ENCODE measurements at places on chromosomes 7 and 10. TPM values are rescaled to one million over a fixed set of nuclear protein-coding genes. Genes with fewer than 3 reads are reported as not detected.

IKZF1 gene
- 0.18 TPM for total RNA-seq

DNA sequence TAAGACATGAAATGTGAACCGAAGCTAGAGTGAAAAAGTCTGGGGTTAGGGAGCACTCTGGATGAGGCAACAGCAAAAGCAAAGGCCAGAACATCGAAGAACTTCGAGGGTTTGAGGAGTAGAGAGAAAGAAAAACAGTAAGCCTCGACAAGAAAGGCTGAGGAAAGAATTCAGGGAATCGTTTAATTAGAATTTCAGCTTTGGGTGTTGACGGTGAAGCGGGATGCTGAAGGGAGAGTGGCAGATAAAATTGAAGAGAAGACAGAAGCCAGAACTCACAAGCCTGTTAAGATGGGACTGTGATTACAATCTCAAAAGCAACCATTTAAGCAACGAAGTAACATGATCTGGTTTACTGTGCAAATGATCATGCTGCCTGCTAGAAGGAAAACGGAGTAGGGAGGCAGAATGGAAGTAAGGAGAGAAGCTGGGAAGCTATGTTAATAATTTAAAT is 2.1 kb downstream of the TRDMT1 start:
- no peak for DNase-seq
- H3K4me1 ChIP-seq = no peaks in the 10 kb centered on the region
- peak overlapping the region; percentile 82 for H3K27ac ChIP-seq
- H3K4me3 ChIP-seq = peak overlapping the region; percentile 96

DNA sequence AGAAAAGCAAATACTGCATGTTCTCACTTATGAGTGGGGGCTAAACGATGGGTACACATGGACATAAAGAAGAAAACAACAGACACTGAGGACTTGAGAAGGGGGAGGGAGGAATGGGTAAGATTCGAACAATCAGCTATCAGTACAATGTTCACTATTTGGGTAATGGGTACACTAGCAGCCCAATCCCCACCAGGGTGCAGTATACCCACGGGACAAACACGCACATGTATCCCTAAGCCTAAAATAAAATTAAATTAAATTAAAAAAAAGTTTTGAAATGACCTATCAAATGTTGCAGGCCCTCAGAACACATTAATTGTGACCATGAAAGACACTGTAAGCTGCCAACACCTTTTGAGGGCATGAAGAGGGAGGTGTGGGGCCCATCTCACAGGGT is 316.0 kb downstream of the WDR37 start:
- H3K27ac ChIP-seq = no peak overlapping the region
- H3K4me3 ChIP-seq = no peak overlapping the region
- no peak for DNase-seq
- H3K4me1 ChIP-seq = no peaks in the 10 kb centered on the region

DNA sequence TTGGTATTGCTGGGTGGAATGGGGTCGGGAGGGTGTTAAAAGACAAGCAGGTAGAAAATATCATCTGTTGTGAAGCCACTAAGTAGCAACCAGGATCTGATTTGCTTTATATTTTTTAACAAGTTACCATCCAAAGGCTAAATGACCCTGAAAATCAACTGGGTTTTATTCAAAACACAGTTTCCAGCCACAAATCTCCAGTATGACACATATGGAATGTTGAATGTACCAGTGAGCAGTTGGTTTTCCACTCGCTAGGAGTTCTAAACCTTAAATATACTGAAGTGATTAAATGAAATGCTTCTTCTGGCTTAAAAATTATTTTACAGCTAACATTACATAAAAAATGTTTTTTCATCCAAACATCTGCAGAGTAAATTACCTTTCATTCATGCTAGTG is 112.5 kb downstream of the PDE1C start:
- no peak for DNase-seq
- no peaks in the 10 kb centered on the region for H3K36me3 ChIP-seq
- H3K4me1 ChIP-seq = no peaks in the 10 kb centered on the region
- H3K27ac ChIP-seq = no peak overlapping the region
- no peaks in the 10 kb centered on the region for H3K27me3 ChIP-seq

GRCh38 chr7:21603972-21604749 is 61.3 kb downstream of the DNAH11 start:
- H3K27me3 ChIP-seq = no peaks in the 10 kb centered on the region
- no peaks in the 10 kb centered on the region for H3K36me3 ChIP-seq
- no peak overlapping the region for H3K27ac ChIP-seq
- DNase-seq = no peak

DNA sequence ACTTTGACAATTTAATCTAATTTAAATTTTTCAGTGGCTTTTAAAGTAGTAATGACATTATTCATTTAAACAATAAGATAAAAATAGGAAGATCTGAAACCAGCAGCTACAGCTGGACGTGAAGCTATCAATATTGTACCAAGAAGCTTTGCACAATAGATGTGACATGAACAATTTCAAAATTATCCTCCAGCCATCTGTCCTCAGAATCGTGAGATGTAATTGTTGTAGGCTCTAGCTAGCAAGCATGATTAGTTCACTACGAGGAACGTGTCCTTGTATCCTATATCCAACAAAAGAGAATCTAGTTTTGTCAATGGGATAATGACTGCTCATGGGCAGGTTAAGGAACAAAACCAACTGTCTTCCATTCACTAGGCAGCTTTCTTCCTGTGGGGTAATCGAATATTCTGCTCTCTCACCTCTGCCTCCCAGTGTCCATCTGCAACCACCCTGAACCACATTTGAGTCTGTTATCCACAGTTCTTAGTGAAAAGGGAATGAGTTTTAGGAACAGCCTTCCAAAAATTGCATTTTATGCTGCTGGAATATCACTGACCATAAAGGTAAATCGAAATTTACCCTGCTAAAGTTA is 247.3 kb downstream of the PARD3 start:
- H3K36me3 ChIP-seq = no peaks in the 10 kb centered on the region
- H3K27ac ChIP-seq = no peak overlapping the region
- DNase-seq = no peak
- no peaks in the 10 kb centered on the region for H3K27me3 ChIP-seq

DNA sequence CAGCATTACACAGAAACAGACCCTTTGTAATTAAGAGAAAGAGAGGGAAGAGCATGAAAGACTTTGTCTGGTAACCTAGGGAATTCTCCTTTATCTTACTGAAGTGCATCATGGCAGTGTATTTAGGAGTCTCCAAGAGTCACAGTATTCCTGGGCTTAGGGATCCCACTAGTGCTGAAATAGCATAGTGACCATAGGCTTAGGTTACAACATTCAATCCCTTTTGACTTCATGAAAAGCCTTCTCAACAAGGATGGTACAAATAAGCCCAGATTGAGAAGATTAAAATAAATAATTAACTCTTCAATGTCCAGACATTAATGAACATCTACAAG is 76.5 kb downstream of the SNX13 start:
- H3K36me3 ChIP-seq = peaks cover 33% of the 10 kb centered on the region
- no peaks in the 10 kb centered on the region for H3K4me1 ChIP-seq
- no peak overlapping the region for H3K4me3 ChIP-seq
- no peaks in the 10 kb centered on the region for H3K27me3 ChIP-seq
- no peak for DNase-seq

DNA sequence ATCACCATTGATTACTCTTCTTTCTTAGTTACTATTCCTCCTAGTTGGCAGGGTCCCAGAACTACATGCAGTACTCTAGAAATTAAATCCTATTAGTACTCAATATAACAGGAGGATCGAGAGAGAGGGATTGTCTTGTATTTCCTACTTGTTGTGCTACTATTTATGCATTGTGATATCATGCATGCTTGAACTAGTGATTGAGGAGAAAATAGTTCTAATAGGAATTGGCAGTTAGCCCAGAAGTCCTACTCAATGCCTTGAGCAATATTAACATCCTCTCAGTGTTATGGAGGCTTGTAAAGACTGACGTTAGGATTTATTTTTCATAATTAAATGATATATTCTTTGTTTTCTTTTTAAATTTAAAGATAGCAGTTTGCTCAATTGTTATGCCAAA is 67.4 kb downstream of the FOXP2 start:
- H3K27ac ChIP-seq = no peak overlapping the region
- H3K4me1 ChIP-seq = no peaks in the 10 kb centered on the region
- H3K4me3 ChIP-seq = no peak overlapping the region
- DNase-seq = no peak
